ENCODE measurements at places on chromosomes 4 and X.
A peak's percentile ranks its signal among the peaks of the same experiment; 100 is the strongest.

GRCh38 chr4:15457406-15458201 is 12.1 kb upstream of the CC2D2A start:
- DNase-seq = no peak

DNA sequence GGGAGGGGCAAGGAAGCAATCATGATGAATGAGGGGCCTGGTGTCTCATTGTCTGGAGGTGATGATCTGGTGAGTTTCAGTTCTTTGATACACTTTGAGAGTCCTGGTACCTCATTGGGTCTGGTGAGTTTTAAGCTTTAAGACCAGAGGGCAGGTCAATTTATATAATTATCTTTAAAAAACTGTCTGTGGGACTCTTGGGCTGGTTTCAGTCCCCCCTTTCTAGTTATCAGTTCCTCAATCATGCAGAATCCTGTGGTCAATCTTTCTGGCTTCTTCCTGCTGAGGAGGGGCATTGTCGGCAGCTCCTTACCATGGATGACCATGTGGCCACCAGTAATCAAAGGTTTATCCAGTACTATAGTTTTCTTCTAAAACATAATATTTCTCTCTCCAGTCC is 789.1 kb downstream of the PCDH18 start:
- DNase-seq = no peak

DNA sequence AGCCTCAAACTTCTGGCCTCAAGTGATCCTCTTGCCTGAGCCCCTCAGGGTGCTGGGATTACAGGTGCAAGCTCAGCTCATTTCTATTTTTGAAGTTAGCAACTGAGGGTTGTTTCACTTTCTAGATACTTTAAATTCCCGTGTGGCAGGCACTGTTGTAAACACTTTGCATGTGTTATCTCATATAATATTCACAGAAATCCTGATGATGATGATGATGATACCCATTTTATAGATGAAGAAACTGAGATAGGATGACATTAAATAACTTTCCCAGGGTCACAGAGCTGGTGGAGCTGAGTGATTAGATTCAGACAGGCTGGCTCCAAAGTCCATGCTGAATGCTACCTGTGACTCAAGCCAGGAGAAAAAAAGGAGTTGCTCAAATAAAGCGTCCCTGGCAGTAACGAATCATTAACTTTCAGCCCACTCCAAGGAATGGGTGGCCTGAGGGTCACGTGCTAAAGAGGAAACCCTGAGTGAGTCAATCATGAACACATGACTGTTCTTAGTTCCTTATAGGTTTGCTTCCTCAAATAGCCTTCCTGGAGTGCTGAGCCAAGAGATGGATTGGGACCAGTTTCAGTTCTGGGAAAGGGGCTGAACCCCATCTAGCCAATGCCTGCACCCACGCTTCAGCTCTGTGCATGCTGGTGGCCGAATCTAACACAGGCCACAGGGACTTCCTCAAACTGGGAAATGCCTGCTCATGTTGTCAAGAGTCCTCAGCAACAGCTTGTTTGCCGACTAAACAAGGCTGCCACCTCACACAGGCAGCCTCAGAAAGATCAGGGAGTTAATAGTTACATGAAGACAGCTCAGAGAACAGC is 52.8 kb downstream of the RBM47 start:
- DNase-seq = peak; percentile 1

- DNase-seq = peak; percentile 24
These were observed at the start of gene LDOC1 for GRCh38 chrX:141176586-141177451. Gene LDOC1, minus strand, starts transcription at chrX:141177129. Its CDS starts 108 bp downstream, at chrX:141177021.

DNA sequence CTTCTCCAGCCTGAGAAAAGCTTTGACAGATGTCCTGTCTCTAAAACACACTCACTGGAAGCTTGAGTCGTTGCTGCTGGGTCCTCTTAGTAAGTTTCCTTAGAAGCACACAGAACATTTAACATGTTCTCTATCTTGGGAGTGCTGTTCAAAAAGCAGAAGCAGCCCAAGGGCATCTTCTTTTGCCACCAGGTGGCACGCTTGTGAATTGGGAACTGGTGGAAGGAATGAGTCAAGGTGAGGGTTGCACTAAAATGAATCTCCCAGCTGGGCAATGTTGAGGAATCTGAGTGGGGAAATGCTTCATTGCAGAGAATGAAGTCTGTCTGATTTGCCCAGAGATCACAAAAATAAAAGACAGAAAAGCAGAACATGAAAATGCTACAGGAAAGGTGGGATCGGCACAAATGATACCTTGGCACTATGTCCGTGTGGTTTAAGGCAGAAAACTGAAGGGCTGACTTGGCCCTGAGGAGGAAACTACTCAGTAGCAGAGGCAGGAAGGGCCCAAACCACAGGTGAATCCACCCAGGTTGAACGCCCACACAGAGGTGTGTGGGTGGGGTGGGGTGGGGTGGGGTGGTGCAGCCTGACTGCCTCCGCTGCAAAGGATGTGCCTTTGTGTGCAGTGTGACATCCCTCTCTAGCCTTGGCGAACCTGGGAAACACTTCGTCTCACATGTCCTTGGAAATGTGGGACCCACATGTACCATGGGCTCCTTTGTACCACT is 26.0 kb downstream of the KIT start:
- peak; percentile 23 for DNase-seq

DNA sequence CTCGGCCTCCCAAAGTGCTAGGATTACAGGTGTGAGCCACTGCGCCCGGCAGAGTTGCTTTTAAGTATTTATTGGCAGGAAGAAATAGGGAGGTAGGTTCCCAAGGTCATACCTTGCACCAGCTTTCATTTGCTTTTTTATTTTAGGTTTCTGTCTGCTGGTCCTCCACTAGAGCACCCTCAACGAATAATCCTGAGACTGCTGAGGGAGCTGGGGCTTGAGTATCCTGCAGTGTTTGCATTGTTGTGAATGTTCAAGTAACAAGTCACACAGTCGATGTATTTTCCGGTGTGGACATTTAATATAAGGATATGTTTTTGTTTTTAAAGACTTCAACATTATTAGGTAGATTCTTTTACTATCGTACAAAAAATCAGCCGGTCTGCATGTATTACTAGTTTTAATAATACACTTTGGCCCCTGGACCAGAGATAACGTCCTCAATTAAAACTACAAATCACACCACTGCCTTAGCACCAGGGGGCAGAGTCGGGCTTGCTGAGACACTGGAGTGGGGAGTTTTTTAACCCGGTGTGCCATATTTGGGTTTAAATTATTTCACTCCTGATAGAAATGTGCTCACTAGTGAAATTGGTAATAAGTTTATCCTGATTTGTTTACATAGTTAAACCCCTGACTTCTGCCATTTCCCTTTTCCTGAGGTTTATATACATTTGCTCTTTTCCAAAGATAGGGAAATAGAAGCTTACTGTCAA is 11.6 kb downstream of the SMIM20 start:
- no peak for DNase-seq

DNA sequence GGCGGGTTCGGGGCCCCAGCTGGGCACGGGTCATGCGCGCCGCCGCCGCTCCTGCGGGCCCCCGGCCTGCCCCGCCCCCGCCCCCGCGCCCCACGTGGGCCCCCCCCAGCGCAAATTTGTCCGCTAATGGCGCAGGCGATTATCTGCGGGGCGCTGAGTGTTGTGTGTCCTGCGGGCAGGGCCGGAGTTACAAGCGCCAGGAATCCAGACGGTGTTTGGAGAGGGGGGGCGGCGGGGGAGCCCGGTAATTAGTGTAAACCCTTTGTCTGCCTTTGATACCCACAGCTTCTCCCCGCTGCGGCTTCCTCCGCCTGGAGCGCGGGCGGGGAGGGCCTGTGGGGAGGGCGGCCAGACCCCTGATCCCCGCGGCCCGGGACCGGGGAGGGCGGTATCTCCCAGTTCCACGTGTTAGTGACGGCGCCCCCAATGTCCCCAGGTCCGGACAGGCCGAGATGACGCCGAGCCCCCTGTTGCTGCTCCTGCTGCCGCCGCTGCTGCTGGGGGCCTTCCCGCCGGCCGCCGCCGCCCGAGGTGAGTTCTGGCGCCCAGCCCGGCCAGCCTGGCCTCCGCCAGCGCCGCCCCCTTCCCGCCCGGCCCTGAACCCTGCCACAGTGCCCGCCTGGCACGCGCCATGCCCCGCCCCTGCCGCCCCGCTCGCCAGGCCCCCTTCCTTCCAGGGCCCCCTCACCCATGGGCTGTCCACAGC is 761 bp downstream of the FGFRL1 start:
- peak; percentile 26 for DNase-seq

DNA sequence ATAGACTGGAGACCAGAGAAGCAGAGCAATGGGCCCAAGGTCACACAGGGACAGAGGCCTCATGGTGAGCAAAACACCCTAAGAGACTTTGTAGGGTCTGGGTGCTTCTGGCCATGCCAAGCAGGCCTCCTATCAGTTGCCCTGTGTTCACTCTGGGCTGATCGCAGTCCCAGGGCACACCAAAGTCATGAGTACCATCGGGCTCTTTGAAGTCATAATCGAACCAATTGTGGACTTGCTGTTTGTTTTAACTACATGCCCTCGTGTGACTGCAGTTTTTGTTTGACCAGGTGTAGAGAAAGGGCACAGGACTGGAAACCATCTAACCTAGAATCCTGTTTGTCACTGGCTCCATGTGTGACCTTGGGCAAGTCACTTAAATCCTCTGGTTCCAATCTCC is 172.5 kb upstream of the CPEB2 start:
- DNase-seq = no peak

DNA sequence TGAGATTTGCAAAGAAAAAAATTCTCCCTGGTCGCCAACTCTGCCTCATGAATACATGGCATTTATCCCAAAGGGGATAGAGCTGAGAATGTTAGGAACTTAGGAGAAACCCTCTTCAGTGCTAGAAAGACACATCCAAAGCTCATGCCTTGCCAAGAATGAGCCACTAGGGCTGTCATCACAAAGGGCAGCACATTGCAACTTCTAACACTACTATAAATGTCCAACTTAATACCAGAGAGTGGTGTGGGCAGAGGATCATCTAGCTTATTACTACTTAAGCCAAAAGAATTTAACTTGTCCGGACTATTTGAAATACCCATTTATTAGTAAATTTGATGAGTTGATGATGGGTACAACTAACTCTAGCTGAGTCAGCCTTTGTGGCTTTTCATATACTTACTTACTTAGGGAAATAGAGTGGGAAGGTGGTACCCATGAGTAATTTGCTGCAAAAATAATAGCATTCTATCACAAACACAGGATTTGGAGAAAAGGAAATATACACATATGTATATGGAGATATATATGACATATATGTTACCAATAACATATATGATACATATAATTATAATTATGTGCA is 66.3 kb upstream of the GAB1 start:
- no peak for DNase-seq

DNA sequence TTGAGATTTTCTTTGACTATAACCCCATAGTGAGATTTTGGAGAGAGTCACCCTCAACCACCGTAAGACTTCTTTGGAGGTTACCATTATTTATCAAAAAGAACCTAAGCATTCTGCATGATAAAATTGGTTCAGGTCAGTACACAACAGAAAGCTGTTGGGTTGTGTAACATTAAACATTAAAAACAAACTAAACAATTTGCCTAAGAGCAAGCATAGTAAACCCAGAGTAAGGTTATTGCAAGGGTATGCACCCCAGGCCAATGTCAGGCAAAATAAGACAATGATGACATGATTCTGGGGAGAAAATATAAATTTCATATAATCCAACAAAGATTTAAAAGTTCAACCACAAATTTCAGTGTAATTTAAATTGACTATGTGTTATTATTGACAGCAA is 472.4 kb downstream of the SH2D1A start:
- DNase-seq = no peak

- no peak for DNase-seq
These were observed 34.0 kb downstream of the UTP14A start for GRCh38 chrX:129939986-129940385.

GRCh38 chr4:166518776-166519175 is 645.7 kb downstream of the TLL1 start:
- DNase-seq = no peak

- DNase-seq = no peak
These were observed 582.3 kb downstream of the FSTL5 start for GRCh38 chr4:161581262-161582230.

DNA sequence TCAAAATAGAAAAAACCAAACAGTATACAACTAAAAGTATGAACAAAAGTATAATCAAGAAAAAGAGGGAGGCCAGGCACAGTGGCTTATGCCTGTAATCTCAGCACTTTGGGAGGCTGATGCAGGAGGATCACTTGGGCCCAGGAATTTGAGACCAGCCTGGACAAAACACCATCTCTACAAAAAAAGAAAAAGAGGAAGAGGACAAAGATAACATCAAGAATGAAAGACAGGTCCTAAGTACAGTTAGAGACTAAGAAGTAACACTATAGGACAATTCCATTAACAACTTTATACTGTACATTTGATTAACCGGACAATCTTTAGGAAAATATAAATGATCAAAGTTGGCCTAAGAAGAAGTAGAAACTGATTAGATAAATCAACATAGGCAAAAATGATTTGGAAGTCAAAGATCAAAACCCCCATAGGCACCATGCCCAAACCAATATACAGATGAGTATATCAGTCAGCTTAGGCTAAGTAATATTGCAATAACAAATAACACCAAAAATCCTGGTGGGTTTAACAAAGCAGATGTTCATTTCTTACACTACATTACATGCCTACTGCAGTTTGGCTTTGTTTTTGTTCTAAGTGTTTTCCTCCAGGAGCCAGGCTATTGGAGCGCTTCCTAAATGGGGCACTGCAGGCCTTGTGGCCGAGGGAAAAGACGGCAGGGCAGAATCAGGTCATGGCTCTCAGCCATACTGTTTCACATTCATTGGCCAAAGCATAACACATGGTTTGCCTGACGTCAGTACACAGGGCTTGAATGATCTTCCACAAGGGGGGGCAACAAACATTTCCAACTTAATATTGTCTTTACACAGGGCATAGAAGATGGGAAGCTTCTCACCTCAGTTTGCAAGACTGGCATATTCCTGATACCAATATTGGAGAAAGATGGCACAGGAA is 42.2 kb upstream of the HGFAC start:
- DNase-seq = no peak

GRCh38 chr4:158644356-158644755 is 27.3 kb downstream of the C4orf46 start:
- no peak for DNase-seq

DNA sequence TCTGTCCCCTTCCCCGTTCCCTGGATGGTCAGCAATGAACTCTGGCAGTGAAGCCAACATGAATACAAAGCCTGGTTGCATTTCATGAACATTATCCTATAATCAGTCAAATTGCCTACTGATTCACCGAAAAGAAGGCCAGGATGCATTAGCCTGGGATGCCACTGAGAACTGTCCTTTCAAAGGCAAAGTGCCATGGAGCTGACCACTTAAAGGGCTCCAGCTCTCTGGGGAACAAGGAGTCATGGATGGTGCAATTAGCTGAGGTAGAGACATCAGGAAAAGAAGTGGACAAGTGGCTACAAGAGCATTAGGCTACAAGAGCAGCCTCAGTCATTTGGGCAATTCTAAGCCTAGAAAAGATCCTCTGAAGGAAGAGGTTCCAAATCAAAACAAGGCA is 69.0 kb downstream of the PARM1 start:
- no peak for DNase-seq

GRCh38 chr4:102764901-102765300 is 4.1 kb upstream of the MANBA start:
- DNase-seq = no peak

GRCh38 chr4:17230727-17231126 is 281.2 kb downstream of the QDPR start:
- DNase-seq = no peak

- no peak for DNase-seq
These were observed 70.2 kb upstream of the ZNF518B start for GRCh38 chr4:10527438-10527837.
